ENCODE measurements at places on chromosomes 11 and 22.

- no peak for DNase-seq
Observed at GRCh38 chr22:19203834-19204233, 25.3 kb upstream of the SLC25A1 start.

GRCh38 chr22:38411016-38411415 lies 44.0 kb downstream of the KCNJ4 start:
- no peak for DNase-seq

DNA sequence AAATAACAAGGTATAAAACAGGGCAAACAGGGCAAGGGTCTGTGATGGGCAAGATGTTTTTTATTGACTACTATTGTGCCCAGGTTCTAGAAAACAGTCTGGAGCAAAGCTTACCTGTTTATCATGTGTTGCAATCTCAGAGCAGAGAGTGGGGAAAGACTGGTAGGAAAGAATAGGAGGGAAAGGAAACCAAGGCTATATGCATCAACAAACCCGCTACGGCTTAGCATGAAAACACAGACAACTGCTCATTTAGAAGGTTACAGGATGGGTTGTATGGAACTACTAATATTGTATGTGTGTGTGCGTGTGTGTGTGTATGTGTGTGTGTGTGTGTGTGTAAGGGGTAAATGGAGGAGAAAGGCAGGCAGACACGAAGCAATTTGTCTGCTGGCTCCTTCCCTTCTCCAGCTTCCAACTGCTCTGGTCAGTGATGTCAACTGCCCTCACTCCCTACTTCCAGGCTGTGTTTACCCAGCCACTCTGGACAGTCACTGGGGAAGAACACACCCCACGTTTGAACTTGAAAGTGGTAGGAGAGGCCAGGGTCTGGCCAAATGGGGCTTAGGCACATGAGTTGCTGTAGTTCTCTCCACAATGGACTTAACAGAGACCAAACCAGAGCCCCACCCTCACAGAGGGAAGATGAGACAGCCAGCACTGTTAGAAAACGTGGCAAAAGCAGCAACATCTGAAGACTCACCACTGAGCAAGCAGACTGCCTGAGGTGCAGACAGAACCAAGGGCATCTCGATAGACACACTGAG lies 47.0 kb downstream of the GAB2 start:
- no peak for DNase-seq

- no peak for DNase-seq
Observed at GRCh38 chr11:5923794-5924193, 18.3 kb upstream of the OR56A3 start.

GRCh38 chr22:40414838-40415505 lies 44.6 kb downstream of the SGSM3 start:
- no peak for DNase-seq

Measured in anterior cingulate cortex (tissue), 58 donors.